GM23248 (cell line): ENCODE measurements at places on chromosomes 7 and 10.

DNA sequence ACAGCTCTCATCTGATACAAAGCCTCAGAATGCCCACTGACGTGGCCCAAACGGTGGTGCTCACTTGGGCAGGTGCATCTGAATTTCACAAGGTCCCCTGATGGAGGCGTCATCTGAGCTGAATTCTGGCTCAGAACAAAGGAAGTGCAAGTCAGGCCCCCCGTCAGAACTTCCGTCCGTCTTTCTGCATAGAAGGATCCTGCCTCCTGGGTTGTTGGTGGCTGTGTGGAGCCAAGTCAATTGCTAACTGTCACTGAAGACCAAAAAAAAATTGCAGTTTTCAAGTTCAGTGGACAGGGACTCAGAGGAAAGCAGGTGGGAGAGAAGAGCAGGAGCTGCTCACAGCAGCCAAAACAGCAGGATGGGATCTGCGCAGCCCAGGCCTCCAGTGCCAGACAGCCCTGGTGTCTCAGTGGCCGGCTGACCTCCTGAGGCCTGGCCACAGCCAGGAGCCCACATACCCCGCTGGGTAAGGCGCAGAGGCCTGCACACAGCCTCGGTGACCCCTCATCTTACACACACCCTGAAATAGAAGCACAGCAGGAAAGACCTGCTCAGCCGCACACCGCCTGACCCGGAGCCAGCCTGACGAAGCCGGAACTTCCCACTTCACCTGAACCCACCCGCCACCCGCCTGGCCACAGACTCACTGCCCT lies 49.4 kb downstream of the PYROXD2 start:
- DNase-seq: no peak

DNA sequence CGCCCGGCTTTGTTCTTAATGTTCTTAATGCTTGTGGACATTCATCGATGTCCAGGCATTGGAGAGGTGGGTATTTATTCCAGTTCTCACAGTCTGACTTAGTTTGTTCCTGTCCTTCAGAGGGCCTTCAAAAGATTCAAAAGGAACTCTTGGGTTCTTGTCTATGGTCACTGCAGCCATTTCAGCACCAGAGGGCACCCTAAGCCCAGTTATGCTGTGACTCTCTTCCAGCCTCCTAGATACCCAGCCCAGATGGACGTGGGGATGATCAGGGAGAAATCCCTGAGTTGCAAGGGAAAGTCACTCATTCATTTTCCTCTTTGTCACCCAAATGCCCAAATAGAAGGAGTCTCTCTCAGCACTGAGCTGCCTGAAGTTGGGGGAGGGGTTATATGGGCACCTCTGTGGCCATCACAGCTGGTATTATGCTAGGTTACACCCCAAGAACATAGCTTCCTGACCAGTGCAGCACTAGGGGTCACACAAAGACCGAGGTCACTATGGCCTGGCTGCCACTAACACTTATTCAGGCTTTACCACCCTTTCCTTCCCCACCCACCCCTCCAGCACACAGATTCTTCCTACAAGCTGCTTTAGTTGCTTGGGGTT lies 26.5 kb upstream of the CCDC126 start:
- DNase-seq: peak; percentile 79

GRCh38 chr7:73851410-73852338 lies 9.3 kb upstream of the TMEM270 start:
- peak; percentile 97 for DNase-seq

DNA sequence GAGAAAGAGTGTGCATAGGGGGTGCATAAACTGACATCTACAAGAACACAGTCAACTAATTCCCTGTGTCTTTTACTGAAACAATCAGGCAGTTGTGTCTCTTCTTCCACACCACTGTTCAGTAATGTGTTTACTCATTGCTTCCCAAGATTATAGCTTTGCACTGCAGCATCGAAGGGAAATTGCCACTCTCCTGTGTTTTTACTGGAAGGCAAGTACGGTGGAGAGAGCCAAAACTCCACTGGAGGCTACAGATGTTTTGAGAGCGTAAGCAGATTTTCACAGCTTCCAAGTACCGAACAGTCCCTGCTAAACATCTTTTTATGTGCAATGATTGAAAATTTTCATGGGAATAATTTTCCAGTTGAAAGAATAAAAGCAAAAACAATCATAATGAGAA lies 510.5 kb upstream of the AKR1E2 start:
- peak; percentile 69 for DNase-seq

DNA sequence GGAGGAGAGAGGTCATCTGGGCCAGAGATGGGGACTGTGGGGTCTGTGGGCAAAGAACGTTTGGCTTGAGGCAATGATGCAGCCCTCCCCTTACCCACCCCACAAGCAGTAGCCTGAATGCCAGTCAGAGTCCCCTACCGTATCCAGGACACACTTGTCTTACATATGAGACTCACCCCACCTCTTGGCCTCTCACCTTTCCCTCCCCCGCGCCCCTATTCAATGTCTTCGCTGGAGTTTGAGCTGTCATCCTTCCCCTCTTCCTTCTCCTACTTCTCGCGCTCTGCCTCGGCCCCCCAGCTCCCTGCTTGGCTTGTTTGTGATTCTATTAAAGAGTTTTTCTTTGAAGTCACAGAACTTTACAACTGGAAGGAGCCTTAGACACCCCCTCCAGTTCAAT lies 8.9 kb downstream of the PRRT4 start:
- DNase-seq: no peak

DNA sequence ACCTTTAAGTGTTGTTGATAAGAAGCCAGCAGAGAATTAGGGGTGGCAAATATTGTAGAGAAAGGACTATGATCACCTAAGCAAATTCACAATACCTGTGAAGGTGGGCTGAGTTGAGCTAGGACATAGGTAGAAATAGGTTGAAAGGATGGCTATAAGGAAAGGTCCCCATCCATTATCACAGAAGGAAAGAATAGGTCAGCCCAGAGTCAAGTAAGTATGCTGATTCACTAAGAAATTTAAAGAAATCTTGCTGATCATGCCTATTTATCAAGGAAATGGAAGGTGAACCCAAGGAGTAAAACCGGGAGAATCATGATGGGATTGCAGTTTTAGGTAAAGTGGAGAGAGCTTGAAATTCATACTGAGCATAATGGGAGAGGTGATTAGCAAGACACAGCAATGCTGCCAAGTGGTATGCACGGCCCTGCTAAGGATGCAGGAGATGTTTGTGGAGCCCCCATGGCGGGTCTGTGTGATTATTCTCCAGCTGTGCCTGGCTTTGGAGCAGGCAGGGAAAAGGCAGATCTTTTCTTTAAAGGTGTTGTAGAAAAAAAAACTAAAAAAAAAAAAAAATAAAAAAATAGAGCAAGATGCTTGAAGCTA lies 399.4 kb downstream of the PLXDC2 start:
- no peak for DNase-seq

DNA sequence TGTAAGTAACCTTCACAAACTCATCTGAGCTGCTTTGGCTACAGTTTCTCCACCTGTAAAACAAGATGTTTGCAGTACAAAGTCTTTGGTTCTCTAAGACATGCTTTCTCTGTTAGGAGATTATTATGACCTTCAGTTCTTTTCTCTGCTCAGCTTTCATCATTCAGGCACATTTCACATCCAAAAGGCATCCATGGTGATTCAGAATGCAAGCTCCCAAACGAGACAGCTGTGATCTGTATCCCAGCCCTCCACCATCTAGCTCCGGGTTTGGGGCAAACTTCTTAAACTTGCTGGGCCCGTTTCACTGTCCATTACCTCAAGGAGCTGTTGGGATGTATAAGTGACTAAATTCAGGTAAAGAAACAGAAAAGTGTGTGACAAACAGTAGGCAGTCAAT lies 95.8 kb upstream of the COL1A2 start:
- peak; percentile 88 for DNase-seq

- DNase-seq: no peak
These were observed 59.5 kb downstream of the AGK start for GRCh38 chr7:141610671-141611070.

DNA sequence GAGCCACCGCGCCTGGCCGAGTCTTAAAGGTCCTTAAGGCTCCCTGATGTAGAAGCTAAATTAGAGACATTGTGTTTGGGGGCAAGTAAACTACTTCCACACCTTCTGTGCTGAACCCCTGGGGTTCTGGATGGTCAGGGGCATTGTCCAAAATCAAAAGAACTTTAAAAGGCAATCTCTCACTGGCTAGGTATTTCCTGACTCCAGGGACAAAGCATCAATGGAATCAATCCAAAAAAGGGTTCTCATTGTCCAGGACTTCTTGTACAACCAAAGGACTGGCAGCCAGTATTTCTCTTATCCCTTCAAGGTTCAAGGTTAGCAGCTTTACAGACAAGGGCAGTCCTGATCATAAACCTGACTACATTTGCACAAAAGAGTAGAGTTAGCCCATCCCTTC lies 24.0 kb downstream of the SRPK2 start:
- peak; percentile 30 for DNase-seq

GRCh38 chr7:106883456-106884026 lies 18.5 kb downstream of the PIK3CG start:
- DNase-seq: no peak

- DNase-seq: peak; percentile 69
These were observed 39.5 kb downstream of the RSU1 start for GRCh38 chr10:16777473-16778370.
